T-helper 2 cell treated with Interferon-gamma antibody and Interleukin-4, amounts not matched to agents 5 μg/mL and 100 μg/mL, for 36 hours (primary cell): ENCODE measurements at places on chromosomes 2 and 18.
A peak's percentile ranks its signal among the peaks of the same experiment; 100 is the strongest.

GRCh38 chr18:6236258-6236657, 178.5 kb downstream of the L3MBTL4 start:
- H3K4me1 ChIP-seq = no peaks in the 10 kb centered on the region
- DNase-seq = no peak
- no peaks in the 10 kb centered on the region for H3K36me3 ChIP-seq
- H3K4me3 ChIP-seq = no peak overlapping the region
- H3K27ac ChIP-seq = no peak overlapping the region

DNA sequence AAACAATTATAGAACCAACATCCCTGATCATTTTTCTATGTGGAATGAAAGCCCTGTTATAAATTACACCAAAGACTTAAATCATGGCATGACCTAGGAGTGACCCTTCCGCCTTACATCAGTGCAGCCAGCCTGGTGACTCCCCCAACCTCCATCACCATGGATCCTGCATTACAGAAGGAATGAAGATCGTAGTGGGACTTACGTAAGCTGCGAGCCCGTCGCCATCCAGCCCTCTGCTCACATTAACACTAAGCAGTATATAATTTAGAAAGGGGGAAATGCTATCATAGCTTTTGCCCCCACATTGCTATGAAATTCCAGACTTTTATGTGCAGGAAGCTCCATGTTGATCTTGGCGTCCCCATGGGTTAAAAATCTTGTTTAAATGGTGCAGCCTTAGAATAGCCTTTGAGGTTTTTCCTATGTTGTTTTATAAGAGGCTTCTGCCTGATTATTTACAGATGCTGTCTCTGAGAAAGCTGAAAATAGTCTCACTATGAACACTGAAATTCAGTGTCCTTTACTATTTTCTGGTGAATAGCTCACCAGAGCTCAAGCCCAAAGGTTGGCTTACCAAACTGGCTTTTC, 76.3 kb downstream of the COLEC12 start:
- no peaks in the 10 kb centered on the region for H3K4me1 ChIP-seq
- no peak overlapping the region for H3K4me3 ChIP-seq
- H3K27me3 ChIP-seq = no peaks in the 10 kb centered on the region
- no peak for DNase-seq

DNA sequence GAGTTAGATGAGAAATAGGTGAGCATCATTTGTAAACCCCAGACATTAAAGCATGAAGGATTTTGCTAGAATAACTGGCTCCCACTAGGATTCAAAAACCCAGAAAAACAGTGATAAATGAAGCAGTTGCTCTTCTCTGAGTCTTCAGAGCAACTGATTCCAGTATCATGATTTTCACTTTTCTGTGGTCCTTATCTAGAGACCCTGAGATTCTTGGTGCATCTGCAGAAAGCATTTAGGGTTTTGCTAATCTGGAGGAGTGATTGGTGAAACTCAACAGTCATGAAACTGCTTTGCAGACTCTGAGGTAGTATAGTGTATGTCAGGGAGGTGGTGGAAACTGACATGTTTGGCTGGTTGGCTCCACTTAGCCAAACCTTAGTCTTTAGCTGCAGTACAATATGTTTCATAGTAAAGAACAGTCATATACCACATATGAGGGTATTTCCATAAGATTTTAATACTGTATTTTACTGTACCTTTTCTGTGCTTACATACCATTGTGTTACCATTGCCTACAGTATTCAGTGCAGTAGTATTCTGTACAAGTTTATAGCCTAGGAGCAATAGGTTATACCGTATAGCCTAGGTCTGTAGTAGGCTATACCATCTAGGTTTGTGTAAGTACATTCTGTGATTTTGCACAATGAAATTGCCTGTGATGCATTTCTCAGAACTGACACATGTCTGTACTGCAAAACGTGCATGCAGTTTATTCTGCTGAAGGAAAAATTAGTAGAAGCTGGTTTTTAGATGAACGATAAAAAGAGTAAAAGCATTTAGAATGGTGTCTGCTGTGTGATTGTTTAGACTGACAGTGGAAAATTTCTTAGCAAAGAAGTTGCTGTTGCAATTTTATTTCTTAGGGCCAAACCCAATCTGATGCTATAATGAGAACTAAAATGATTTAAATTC, 23.8 kb downstream of the EML4 start:
- no peaks in the 10 kb centered on the region for H3K27me3 ChIP-seq
- H3K27ac ChIP-seq = no peak overlapping the region
- H3K4me3 ChIP-seq = no peak overlapping the region
- H3K36me3 ChIP-seq = peaks cover 11% of the 10 kb centered on the region
- DNase-seq = no peak

DNA sequence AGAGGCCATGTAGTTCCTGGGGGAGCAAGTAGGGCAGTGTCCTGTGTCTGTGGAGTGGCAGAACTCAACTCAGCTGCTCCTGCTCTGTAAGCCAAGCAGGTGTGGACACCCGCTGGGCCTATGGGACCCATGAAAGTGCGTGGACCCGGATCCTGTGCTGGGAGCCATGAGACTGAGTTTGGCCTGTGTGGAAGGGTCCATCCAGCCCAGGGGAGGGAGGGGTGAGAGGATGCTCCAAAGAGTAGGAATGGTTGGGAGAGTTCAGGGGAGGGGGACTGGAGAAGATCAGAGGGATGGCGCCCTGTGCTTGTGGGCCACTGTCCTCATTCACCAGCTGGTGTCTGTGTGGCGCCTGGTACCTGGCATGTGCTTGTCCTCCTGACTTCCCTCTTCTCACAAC, 226.4 kb upstream of the HS6ST1 start:
- no peak for DNase-seq
- no peaks in the 10 kb centered on the region for H3K4me1 ChIP-seq
- no peak overlapping the region for H3K27ac ChIP-seq
- H3K27me3 ChIP-seq = peaks cover 7% of the 10 kb centered on the region

- peaks cover 75% of the 10 kb centered on the region for H3K27me3 ChIP-seq
- peaks cover 25% of the 10 kb centered on the region for H3K4me1 ChIP-seq
- no peak for DNase-seq
- H3K4me3 ChIP-seq = peak overlapping the region; percentile 80
- no peak overlapping the region for H3K27ac ChIP-seq
Measured at GRCh38 chr2:60554074-60554645, 706 bp upstream of the BCL11A start.

DNA sequence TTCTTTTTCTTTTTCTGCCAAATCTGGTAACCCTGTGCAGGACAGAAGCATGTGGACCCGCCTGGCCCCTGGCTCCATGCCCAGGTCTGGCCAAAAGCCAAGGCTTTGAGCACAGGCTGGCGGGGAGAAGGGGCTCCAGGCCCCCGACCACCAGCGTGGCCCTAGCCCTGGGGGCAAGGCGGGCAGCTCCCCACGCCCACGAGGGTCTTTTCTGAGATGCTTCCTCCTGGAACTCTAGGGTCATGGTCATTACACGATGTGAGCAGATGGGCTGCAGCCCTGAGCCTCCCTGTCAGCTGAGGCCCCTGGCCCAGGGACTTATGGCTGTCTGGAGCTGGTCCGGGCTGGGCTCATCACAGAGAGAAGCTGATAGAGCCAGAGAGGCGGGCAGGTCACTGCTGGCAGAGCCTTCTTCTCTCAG, 5.7 kb upstream of the OTOS start:
- no peak overlapping the region for H3K4me3 ChIP-seq
- no peak for DNase-seq
- H3K4me1 ChIP-seq = no peaks in the 10 kb centered on the region
- no peak overlapping the region for H3K27ac ChIP-seq
- H3K27me3 ChIP-seq = no peaks in the 10 kb centered on the region

GRCh38 chr2:16124881-16125613, 184.7 kb downstream of the MYCN start:
- no peak overlapping the region for H3K4me3 ChIP-seq
- no peak overlapping the region for H3K27ac ChIP-seq
- H3K27me3 ChIP-seq = no peaks in the 10 kb centered on the region
- no peaks in the 10 kb centered on the region for H3K36me3 ChIP-seq
- DNase-seq = no peak

GRCh38 chr18:69757733-69758132, 189.9 kb downstream of the CD226 start:
- no peak for DNase-seq
- H3K27ac ChIP-seq = no peak overlapping the region
- H3K4me3 ChIP-seq = no peak overlapping the region
- H3K27me3 ChIP-seq = peaks cover 2% of the 10 kb centered on the region

GRCh38 chr2:233707940-233708644, 4.6 kb upstream of the UGT1A5 start:
- no peak for DNase-seq
- H3K4me3 ChIP-seq = no peak overlapping the region
- H3K4me1 ChIP-seq = no peaks in the 10 kb centered on the region
- peaks cover 18% of the 10 kb centered on the region for H3K27me3 ChIP-seq
- H3K27ac ChIP-seq = no peak overlapping the region

DNA sequence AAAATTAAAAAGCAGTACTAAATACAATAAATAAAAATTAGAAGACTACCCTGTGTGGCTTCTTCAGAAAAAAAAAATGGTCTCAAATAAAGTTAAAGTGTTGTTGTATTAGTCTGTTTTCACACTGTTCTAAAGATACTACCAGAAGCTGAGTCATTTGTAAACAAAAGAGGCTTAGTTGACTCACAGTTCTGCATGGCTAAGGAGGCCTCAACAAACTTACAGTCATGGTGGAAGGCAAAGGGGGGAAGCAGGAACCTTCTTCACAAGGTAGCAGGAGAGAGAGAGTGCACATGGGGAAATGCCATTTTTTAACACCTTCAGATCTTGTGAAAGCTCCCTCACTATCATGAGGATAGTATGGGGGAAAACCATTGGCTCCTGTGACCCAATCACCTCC, 612.8 kb downstream of the RNF144A start:
- H3K27ac ChIP-seq = no peak overlapping the region
- peaks cover 45% of the 10 kb centered on the region for H3K4me1 ChIP-seq
- DNase-seq = no peak
- H3K4me3 ChIP-seq = no peak overlapping the region
- H3K36me3 ChIP-seq = peaks cover 68% of the 10 kb centered on the region
- no peaks in the 10 kb centered on the region for H3K27me3 ChIP-seq

DNA sequence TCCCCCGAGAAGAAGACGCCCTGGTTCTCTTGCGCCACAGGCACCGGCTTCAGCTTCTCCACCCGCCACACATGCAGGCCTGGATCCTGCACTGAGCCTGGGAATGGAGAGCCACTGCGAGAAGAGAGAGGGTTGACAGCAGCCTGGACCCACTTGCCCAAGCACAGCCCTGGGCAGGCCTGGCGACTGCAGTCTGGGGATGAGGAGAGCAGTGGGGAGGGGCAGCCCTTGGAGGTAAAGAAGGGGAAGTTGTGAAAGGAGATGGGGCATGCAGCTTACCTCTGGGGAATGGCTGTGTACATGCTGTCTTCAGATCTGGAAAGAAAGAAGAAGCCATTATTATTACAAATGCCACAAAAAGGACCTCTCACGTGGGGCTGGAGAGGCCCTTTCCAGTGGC, 8.3 kb downstream of the CAPG start:
- peaks cover 68% of the 10 kb centered on the region for H3K36me3 ChIP-seq
- DNase-seq = no peak
- H3K4me1 ChIP-seq = peaks cover 29% of the 10 kb centered on the region
- no peak overlapping the region for H3K4me3 ChIP-seq
- H3K27me3 ChIP-seq = no peaks in the 10 kb centered on the region
- no peak overlapping the region for H3K27ac ChIP-seq

GRCh38 chr2:230678451-230678850, 34.2 kb upstream of the CAB39 start:
- H3K27me3 ChIP-seq = no peaks in the 10 kb centered on the region
- peak overlapping the region; percentile 52 for H3K4me3 ChIP-seq
- H3K27ac ChIP-seq = peak overlapping the region; percentile 82
- H3K4me1 ChIP-seq = peaks cover 44% of the 10 kb centered on the region

- H3K27ac ChIP-seq = no peak overlapping the region
- H3K36me3 ChIP-seq = no peaks in the 10 kb centered on the region
- no peak for DNase-seq
- no peaks in the 10 kb centered on the region for H3K4me1 ChIP-seq
- H3K27me3 ChIP-seq = no peaks in the 10 kb centered on the region
Measured at GRCh38 chr2:126306539-126306938, 349.4 kb upstream of the GYPC start.

DNA sequence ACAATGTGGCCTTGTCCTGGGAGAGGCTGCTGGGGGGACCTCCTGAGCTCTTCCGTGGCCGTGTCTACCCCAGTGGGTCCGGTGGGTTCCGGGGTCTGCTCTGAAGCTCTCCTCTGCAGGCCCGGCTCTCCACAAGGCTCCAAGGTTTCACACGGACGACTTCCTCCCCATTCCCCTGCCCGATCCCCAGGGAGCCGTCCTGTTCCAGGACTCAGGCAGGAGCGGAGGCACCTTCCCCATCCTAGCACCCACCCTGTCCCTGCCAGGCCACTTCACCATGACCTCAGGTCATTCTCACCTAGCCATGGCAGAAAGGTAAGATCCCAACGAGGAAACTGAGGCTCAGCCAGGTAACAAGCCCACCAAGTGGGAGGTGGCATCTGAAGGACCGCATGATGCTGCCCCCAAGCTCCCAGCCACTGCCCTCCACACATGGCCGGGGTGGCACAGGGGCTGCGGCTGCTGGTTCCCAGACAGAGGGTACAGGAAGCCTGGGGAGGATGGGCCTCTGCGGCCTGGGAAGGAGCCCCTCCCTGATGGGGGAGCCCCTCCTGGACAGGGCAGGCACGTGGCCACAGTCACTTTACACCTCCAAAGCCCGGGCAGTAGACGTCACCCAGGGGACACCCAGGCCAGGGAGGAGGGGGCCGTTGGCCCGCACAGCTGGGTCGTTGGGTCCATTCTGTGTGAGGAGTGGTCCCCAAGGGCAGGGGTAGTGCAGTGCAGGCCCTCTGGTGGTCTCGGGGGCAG, 274.0 kb downstream of the NDUFA10 start:
- no peaks in the 10 kb centered on the region for H3K36me3 ChIP-seq
- no peaks in the 10 kb centered on the region for H3K4me1 ChIP-seq
- no peaks in the 10 kb centered on the region for H3K27me3 ChIP-seq
- no peak overlapping the region for H3K27ac ChIP-seq
- no peak overlapping the region for H3K4me3 ChIP-seq
